Heart right ventricle (tissue), 16 donors: ENCODE measurements at places on chromosomes 4 and X. TPM values are rescaled to one million over a fixed set of nuclear protein-coding genes. Genes with fewer than 3 reads are reported as not detected.

Gene LNX1
- 3.8 TPM for total RNA-seq

Gene CYBB
- 14.0 TPM for total RNA-seq

Gene PCGF3
- total RNA-seq: 18.3 TPM

Gene GRSF1
- total RNA-seq: 101 TPM

Gene TGIF2LX
- total RNA-seq: not detected

Gene PROM1
- 1.3 TPM for total RNA-seq
